Jurkat, Clone E6-1 (cell line): ENCODE measurements at places on chromosomes 12 and 14.

DNA sequence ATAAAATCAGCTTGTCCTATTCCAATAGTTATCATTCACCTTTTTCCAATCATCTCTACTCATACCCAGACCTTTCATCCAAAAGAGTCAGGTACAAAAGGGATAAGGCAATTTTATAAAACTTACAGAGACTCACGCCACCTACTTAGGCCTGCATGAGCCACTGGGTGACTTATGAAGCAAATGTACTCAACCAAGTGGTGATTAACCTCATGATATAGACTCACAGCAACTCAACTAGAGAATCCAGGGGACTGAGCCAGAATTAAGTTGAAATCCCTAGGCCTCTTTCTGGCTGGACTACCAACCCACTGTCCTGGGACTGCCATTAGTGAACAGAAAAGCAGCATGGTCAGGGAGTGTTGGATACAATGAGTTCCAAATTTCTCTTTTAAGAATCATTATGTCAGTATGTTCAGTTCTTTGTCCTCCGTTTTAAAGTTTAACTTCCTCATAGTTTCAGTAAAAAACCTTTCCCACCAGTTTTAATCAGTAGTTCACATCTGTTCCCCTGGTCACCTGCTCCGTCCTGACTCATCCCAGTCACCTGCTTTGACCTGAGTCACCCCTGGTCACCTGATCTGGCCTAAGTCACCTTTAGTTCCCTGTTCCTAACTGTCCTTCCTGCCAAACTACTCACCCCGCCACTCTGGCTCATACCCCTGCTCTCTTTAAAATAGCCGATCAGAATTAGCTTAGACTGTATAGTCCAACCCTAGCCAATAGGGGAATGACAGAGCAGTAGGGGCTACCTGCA lies 36.8 kb downstream of the SPTSSA start:
- DNase-seq, result no peak

DNA sequence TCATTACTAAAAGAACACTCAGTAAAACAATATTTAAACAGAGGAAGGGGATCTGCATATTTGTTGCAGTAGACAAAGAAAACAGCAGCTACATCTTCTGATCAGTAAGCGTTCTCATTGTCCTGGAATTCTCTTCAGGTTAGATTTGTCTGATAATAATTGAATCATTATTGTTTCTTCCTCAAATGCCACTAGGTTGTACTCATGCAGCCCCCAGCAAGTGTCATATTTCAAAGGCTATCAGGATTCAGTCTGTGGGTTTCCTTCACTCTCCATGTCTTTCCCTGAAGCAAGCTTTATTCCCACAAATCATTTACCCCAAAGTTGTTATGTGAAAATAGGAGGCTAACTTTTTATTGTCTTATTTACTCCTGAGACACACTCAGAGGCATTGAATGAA lies 14.7 kb downstream of the PIK3C2G start:
- no peak for DNase-seq

DNA sequence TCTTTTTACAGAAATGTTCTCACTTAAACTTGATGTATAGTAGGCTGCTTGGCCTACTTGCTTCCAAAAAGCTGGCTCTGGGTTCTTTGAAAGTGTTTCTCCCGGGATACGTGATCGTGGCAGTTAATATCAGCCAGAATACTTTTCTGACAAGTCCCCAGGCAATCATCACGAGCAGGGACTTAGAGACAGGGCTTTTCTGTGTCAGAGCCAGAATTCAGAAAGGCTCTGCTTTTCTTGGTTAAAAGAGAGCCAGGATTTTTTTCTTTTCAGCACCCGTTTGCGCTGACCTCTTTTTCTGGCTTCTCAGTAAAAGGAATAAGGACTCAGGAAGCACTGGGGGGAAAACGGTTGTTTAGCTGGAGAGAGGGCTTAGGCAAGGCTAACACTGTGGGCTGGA lies 57.8 kb upstream of the ARHGAP5 start:
- DNase-seq, result no peak

GRCh38 chr12:15728118-15728598 lies 61.0 kb downstream of the EPS8 start:
- no peak for DNase-seq

- DNase-seq, result no peak
Observed at GRCh38 chr12:30962047-30962446, 35.5 kb downstream of the TSPAN11 start.
